ENCODE measurements at places on chromosomes 7 and 10. TPM values are rescaled to one million over a fixed set of nuclear protein-coding genes. Genes with fewer than 3 reads are reported as not detected.

- no peak for DNase-seq
These were observed 9.8 kb downstream of the CEP41 start for GRCh38 chr7:130430841-130431666.

DNA sequence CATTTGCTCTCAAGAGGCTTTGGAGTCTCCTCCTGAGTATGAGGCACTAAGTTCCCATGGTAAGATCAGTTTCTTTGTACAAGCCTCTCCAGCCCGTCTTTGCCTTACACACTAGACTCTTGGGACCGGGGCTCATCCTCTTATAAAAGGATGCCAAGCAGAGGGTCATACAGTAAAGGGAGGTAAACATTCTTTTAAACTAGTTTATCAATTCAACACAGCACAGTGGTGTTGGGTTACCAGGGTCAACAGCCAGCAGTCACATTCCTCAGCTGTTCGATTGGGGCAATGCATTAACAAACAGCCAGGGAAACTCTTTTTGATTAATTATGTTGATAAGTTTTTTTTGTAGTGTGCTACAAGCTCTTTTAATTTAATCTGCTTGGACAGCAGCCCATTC lies 37.8 kb downstream of the HHEX start:
- peak; percentile 33 for DNase-seq

- DNase-seq: no peak
These were observed 302.2 kb downstream of the RPS24 start for GRCh38 chr10:78335691-78336401.

GRCh38 chr7:74583630-74584029 lies 73.9 kb upstream of the GTF2I start:
- no peak for DNase-seq

- DNase-seq: no peak
These were observed 52.5 kb upstream of the NRP1 start for GRCh38 chr10:33386926-33387325.

- DNase-seq: no peak
These were observed 27.1 kb upstream of the AKAP9 start for GRCh38 chr7:91913612-91914011.

- no peak for DNase-seq
These were observed 276.8 kb downstream of the KCNMA1 start for GRCh38 chr10:77360835-77361234.

- DNase-seq: no peak
These were observed 27.2 kb downstream of the CCM2 start for GRCh38 chr7:45026984-45027773.

- DNase-seq: no peak
These were observed 117.9 kb downstream of the NPY start for GRCh38 chr7:24401628-24402593.

GRCh38 chr7:87188930-87189329 lies 30.6 kb downstream of the TMEM243 start:
- no peak for DNase-seq

- DNase-seq: no peak
These were observed 20.8 kb downstream of the CYP3A43 start for GRCh38 chr7:99848420-99849216.

DNA sequence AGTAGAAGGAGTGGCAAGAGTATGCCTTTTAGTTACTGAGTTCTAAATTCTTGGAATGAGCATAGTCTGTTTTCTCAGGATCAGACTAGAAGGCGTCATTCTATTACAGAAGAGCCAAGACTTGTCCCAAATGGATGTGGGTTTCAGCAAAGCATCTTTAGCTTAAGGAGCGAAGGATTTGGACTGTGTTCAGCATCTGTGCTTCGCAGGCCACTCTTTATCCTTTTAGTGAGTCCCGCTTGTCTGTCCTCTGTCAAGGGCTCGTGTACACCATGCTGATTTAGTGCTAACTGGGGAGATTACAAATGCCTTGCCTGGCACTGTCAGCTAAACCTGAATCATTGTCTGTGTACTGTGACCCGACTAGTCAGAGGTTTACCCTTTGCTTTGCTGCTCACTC lies 465.7 kb downstream of the AUTS2 start:
- DNase-seq: no peak

DNA sequence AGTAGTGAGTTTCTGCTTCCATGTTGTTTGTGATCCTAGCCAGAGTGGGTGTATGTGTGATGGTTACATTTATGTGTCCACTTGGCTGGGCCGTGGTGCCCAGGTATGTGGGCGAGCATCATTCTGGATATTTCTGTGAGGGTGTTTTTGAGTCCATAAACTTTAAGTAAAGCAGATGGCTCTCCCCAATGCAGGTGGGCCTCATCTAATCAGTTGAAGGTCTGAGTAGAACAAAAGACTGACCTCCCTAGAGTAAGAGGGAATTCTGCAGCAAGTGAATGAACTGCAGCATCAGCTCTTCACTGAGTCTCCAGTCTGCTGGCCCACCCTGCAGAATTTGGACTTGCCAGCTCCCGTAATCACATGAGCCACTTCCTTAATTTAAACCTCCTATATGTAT lies 571.9 kb downstream of the ACTR3B start:
- DNase-seq: no peak

DNA sequence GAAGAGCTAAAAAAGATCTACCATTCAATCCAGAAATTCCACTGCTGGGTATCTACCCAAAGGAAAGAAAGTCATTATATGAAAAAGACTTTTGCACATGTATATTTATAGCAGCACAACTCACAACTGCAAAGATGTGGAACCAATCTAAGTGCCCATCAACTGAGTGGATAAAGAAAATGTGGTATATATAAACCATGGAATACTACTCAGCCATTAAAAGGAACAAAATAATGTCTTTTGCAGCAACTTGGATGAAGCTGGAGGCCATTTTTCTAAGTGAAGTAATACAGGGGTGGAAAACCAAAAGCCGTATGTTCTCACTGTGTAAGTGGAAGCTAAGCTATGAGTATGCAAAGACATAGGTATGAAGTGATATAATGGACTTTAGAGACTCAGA lies 3.0 kb downstream of the ANXA7 start:
- DNase-seq: no peak

DNA sequence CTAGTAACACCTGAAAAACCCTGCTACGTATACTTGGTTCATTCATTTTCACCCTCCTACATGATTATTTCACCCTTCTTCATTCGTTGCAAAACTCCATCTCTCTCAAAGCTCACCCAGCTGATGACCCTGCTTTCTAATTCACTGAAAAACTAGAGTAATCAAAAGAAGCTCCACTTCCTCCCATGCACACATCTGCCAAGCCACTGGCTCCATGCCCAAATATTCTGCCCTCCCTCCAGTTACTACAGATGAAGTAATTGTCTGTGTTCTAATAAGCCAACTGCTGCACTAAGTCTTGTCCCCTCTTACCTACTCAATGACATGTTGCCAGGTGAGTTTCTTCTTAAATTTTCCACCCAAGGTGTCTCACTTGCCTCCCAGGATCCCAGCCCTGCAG lies 96.9 kb upstream of the CCDC71L start:
- DNase-seq: peak; percentile 32

The HTR7 gene
- total RNA-seq: 1.2 TPM

The CHN2 gene
- total RNA-seq: 24.7 TPM

The INMT gene
- total RNA-seq: 18.8 TPM

The SPDYE8 gene
- not detected for total RNA-seq

The OPN1SW gene
- total RNA-seq: not detected

The AKR1C8 gene
- not detected for total RNA-seq

The GRK5 gene
- total RNA-seq: 21.1 TPM

The IDI2 gene
- total RNA-seq: not detected

The AKR1D1 gene
- 0.37 TPM for total RNA-seq
